Pulmonary artery endothelial cell (primary cell): ENCODE measurements at places on chromosomes 4 and X.

DNA sequence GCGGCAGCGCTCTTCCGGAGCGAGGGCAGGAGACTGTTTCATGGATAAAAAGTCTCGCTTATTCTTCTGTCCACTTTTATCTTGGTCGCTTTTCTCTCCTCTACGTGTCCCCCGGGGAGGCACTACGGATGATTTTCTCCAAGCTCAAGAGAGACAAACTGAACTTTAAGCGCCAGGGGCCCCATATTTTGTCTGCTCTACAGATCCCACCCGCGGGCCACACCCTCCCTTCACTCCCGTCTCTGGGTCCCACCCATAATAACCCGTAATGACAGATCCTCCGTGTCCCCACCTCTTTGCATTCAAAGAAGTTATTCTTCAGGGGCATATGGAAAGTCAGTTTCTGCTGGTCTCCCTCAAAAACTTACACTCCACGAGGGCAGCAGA is at the start of gene CORIN:
Gene CORIN, minus strand, starts transcription at position 160 of the 387 bp plus-strand sequence. Its CDS starts 118 bp downstream, at position 42.
- DNase-seq: no peak

- DNase-seq: no peak
Measured at GRCh38 chr4:41820473-41820872, 71.9 kb upstream of the PHOX2B start.

GRCh38 chr4:182918791-182919302 is 1.7 kb upstream of the DCTD start:
- no peak for DNase-seq

GRCh38 chr4:35818520-35818919 is 425.8 kb downstream of the ARAP2 start:
- DNase-seq: no peak

- no peak for DNase-seq
Measured at GRCh38 chrX:57329008-57329407, 42.5 kb downstream of the FAAH2 start.

- DNase-seq: no peak
Measured at GRCh38 chrX:144334577-144334976, 450.7 kb downstream of the UBE2NL start.

- no peak for DNase-seq
Measured at GRCh38 chr4:77126809-77127208, 30.2 kb upstream of the CCNG2 start.

DNA sequence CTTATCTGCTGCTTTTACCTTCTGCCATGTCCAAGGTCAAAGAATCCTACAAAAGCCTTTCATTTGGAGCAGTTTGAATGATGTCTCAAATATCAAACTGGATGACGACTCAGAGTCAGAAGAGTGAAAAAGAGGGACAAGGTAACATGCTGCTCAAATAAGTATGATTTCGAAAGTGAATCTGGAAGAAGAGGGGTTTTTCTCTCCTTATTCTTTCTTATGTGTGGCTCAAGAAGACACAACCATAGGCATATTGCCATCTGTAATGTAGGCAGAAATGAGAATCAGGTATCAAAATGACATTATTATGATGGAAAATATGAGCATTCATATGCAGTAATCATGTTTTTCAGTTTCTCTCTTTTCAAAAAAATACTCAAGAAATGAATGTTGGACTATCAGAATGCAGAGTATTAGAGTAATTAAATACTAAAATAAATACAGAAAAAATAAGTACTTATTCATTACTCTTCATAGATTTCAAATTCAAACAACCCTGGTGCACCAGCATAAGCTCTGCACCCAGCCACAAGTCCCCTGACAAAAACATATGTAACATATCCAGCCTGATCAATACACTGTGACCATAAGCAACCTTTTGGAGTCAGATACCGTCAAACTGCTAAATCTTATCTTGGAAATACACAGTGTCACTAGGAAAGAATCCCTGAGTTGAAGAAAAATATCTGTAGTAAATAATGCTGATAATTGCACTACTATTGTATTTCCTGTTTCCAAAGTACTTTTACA is 468.6 kb downstream of the INPP4B start:
- no peak for DNase-seq

DNA sequence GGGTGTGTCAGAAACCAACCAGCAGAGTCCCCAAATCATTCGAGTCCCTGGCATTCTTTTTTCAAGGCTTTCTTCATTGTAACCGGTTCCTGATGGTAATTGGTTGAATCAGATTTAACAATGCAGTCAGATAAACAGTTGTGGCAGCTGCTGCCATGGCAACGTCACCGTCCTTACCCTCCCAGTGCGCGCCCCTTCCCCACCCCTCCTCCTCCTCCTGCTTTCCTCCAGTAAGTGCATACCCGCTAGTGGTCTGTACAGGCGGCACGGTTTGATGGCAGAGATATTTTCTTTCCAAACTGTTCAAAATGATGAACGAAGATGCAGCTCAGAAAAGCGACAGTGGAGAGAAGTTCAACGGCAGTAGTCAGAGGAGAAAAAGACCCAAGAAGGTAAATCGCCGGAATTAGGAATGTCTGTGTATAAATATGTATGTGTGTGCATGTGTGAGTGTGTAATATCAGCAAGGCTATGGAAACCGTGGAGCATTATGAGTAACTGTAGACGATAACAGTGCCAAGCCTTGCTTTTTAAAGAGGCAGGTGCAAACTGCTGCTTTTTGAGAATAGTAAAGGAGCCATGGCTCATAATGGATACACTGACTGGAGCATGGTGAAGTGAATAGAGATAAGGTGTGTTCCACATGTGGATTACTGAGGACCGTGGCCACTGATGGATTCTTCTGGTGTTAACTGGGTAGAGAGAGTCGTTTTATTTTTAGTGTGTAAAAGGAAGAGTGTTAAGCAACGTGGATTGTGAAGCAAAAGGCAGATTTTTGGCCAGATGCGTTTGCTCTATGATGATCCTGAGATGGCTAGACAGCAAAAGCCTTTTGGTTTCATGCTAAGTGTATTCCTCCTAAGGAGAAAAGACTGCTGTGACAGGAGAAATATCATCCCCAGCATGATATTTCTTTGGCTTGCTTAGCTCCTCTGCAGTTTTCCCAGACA is at the start of gene ANK2:
Gene ANK2, plus strand, starts transcription at position 233 of the 950 bp plus-strand sequence. Its CDS starts 76 bp downstream, at position 309.
- no peak for DNase-seq

GRCh38 chr4:173591760-173592159 is 61.7 kb upstream of the HAND2 start:
- no peak for DNase-seq

- DNase-seq: peak; percentile 75
Measured at GRCh38 chr4:56301181-56301996, 85.9 kb downstream of the AASDH start.

GRCh38 chrX:68826113-68826980 is 2.5 kb upstream of the EFNB1 start:
- no peak for DNase-seq

DNA sequence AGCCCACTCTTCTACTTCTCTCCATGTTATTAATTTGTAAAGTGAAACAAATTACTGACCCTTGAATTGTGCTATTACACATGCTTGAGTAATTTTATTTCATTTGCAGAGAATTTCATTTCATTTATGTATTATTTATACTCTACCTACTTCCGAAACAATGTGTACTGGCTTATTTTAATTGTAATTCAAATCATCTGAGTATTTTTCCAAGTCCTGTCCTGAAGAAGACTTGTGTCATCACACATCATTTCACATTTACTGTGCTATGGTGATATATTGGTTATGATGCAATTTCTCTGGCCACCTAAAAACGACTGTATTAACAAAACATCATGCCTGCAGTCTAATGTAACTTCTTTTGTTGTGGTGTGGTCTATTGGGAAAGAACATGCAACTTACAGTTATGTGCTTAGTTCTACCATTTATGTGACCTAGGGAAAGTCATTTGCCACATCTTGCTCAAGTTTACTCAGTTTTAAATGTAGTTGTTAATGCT is 384.5 kb downstream of the RPA4 start:
- no peak for DNase-seq

GRCh38 chr4:38664706-38665401 is 855 bp downstream of the KLF3 start:
- DNase-seq: no peak

DNA sequence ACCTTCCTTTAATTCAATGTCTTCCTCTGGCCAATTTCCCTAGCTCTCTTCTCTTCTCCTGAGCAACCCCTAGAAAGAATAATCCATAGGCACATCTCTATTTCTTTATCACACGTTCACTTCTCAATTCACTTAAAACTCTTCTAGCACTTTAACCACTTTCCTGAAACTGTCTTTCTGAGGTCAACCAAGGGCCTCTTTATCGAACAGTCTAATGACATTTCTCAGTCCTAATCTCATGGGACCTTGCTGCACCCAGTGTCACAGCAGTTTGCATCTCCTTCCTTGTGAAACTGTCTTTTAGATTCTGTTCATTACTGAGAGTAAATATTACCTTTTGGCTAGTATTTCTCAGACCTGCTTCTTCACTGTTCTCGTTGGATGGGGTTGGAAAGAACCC is 285.3 kb upstream of the RASGEF1B start:
- DNase-seq: no peak

GRCh38 chr4:57157596-57158137 is 47.5 kb upstream of the IGFBP7 start:
- no peak for DNase-seq

GRCh38 chr4:72994670-72995069 is 74.8 kb downstream of the COX18 start:
- no peak for DNase-seq

- DNase-seq: peak; percentile 33
Measured at GRCh38 chrX:57821703-57822387, 88.4 kb downstream of the ZXDA start.

DNA sequence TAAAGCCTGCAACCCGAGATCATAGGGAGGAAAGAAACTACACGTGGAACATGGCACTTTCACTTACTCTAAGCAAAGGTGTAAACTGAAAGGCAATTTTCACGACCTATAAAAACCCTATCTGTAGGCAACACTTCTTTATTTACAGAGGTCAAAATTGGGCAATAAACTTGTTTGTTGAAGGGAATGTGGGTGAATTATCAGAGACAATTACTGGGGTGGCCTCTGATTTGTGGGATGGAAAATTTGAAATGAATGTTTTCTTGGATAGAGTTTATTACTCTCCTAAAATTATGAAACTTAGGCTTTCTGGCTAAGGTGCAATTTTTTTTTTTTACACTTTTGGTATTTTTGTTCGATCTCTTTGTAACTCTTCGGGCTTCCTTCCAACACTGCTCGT is 734.1 kb upstream of the TENM3 start:
- no peak for DNase-seq

- DNase-seq: no peak
Measured at GRCh38 chr4:57740625-57741190, 630.5 kb upstream of the IGFBP7 start.

- no peak for DNase-seq
Measured at GRCh38 chrX:50115973-50116372, 84.8 kb downstream of the AKAP4 start.

GRCh38 chrX:30282527-30282926 is 26.7 kb downstream of the NR0B1 start:
- DNase-seq: no peak

DNA sequence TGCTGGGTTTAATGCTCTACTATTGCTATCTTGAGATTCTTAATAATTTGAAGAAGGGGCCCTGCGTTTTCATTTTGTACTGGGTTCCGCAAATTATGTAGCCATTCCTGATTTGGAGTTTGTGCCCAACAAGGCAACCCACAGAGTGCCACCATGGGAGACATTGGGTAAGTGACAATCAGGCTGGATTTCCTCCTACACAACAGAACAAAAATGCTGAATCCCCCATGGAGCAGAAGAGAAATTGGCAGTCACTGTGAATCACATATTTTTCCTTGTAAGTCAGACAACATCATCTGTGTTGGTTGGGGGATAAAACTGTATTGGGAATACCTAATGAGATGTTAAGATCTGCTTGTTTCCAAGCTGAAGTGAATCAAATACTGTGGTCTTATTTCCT is 80.9 kb downstream of the CNGA2 start:
- DNase-seq: no peak

- no peak for DNase-seq
Measured at GRCh38 chrX:24732766-24733500, 39.2 kb downstream of the POLA1 start.

DNA sequence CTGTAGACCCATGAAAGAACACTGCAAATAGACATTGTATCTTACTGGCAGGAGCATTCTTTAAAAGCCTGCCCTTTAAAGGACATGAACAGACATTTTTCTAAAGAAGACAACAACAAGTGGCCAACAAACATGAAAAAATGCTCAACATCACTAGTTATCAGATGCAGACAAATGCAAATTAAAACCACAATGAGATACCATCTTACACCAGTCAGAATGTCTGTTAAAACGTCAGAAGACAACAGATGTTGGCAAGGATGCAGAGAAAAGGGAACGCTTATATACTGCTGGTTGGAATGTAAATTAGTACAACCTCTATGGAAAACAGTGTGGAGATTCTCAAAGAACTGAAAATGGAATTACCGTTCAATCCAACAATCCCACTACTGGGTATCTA is 77.2 kb downstream of the ATP10D start:
- no peak for DNase-seq

- DNase-seq: no peak
Measured at GRCh38 chr4:147528054-147528453, 47.2 kb downstream of the EDNRA start.

DNA sequence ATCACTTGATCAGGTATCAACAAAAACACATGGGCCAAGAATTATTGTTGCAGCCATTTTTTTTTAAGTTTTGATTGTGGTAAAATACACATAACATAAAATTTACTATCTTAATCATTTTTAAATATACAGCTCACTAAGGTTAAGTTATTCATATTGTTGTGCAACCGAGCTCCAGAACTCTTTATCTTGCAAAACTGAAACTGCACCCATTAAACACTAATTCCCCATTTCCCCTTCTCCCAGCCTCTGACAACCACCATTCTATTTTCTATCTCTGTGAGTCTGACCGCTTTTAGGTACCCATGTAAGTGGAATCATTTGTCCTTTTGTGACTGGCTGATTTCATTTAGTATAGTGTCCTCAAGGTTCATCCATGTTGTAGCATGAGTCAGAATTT is 126.2 kb upstream of the NDP start:
- DNase-seq: no peak

- DNase-seq: no peak
Measured at GRCh38 chr4:53558065-53558801, 33.1 kb downstream of the LNX1 start.

DNA sequence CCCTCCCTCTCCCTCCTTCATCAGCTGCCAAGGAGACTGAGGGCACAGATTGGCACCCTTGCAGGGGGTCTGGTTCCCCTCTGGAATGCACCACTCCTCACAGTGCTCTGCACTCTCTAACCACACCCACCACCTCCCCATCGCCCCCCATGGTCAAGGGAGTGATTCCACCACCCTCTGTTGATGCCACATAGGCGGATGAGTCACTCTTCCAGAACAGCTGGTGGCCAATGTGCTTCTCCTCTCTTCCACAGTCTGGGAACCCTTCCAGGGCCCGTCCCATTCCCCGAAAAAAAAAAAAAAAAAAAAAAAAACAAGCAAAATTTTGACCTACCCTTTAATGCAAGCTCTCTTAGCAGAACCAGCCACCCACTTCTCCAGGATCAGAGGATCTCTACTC is 341.3 kb upstream of the KLF3 start:
- DNase-seq: no peak
